Vagina (tissue), 2 donors: ENCODE measurements at places on chromosomes 11 and 22. TPM values are rescaled to one million over a fixed set of nuclear protein-coding genes. Genes with fewer than 3 reads are reported as not detected.

Gene CDC45
- 0.74 TPM for total RNA-seq

Gene LRRN4CL
- 45.2 TPM for total RNA-seq

Gene OR2AT4
- total RNA-seq = not detected

Gene NPAS4
- total RNA-seq = not detected

Gene KCNE3
- 5.2 TPM for total RNA-seq

Gene C11orf65
- total RNA-seq = 0.25 TPM

Gene MPEG1
- 3.9 TPM for total RNA-seq

Gene RASL10A
- not detected for total RNA-seq

Gene C11orf86
- total RNA-seq = not detected
